ENCODE measurements at places on chromosomes 1 and 21.

- DNase-seq, result no peak
Observed at GRCh38 chr1:13494025-13494424, 19.8 kb downstream of the LRRC38 start.

- no peak for DNase-seq
Observed at GRCh38 chr1:233390842-233391737, 63.6 kb downstream of the MAP3K21 start.

- no peak for DNase-seq
Observed at GRCh38 chr1:223466151-223466550, 72.9 kb downstream of the CCDC185 start.

- DNase-seq, result no peak
Observed at GRCh38 chr21:38861989-38862683, 56.4 kb downstream of the ETS2 start.

- DNase-seq, result no peak
Observed at GRCh38 chr1:188986745-188987417, 1490.8 kb downstream of the BRINP3 start.

- DNase-seq, result no peak
Observed at GRCh38 chr1:118861216-118861615, 126.9 kb downstream of the TBX15 start.

GRCh38 chr1:108049178-108049819 lies 84.3 kb upstream of the VAV3 start:
- DNase-seq, result peak; percentile 3

- no peak for DNase-seq
Observed at GRCh38 chr1:117654493-117655219, 48.8 kb downstream of the TENT5C start.

GRCh38 chr1:15764890-15765289 lies 6.3 kb downstream of the FBLIM1 start:
- DNase-seq, result no peak

GRCh38 chr1:32766328-32766972 lies 50.7 kb downstream of the YARS1 start:
- no peak for DNase-seq
